Vagina (tissue), 2 donors: ENCODE measurements at places on chromosomes 5 and 9.

GRCh38 chr9:135210676-135211523 is 123.4 kb downstream of the OLFM1 start:
- DNase-seq, result no peak

DNA sequence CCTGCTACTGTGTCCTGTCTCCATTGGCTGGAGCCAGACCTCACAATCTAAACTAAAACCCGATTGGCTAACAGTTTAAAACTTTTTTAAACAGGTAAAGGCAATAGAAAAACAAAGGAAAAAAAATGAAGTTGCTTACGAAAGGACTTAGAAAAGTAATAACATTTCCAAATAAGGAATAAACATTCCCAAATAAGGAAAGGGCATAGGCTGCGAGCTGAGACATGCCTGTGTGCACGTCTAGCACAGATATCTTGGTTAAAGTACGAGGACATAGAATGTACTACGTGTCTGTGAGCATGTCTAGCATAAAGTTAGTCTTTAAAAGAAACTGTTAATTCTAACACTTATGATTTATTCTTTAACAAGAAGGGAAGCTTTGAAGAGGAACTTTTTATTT is 15.3 kb upstream of the FAM120A start:
- DNase-seq, result no peak

DNA sequence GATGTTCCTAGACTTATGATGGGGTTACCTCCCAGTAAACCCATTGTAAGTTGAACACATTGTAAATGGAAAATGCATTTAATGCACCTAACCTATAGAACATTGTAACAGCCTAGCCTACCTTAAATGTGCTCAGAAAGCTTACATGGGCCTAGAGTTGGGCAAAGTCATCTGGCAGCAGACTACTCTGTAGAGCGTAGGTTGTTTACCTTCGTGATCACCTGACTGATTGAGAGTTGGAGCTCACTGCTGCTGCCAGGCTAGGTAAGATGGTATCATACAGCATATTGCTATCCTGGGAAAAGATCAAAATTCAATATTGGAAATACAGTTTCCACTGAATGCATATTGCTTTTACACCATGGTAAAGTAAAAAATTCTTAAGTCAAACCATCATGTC is 95.4 kb downstream of the HTR4 start:
- no peak for DNase-seq

- no peak for DNase-seq
Observed at GRCh38 chr5:73909474-73909873, 283.5 kb downstream of the ARHGEF28 start.

DNA sequence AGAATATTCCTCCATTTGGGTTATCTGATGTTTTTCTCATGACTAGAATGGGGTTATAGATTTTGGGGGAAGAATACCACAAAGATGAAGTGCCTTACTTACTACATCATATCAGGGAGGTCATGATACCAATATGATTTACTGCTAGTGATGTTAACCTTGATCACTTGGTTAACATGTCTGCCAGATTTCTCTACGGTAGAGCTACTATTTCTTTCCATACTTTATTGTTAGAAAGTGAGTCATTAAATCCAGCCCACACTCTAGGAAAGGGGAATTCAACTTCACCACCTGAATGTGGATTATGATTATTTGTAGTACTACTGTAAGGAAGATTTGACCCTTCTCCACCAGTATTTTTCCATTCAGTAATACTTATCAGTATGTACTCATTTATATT is 64.7 kb downstream of the UBE2R2 start:
- no peak for DNase-seq

GRCh38 chr9:78549711-78550110 is 252.8 kb downstream of the PSAT1 start:
- DNase-seq, result no peak

DNA sequence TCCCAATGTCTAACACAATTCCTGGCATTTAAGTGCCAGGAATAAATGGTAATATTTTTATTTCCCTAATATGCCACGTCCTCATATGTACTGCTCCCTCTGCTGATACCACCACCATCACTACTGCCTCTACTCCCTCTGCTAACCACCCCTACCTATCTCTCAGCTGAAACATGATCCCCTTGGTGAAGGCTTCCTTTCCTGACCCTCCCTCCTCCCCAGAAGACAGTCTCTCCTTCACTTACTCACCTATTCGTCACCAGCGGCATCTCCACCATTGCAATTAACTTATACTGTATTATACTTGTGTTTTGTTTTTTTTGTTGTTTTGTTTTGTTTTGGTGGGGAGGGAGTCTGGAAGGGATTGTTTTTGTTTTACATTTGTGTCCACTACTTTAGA is 4.8 kb downstream of the DENND1A start:
- no peak for DNase-seq

DNA sequence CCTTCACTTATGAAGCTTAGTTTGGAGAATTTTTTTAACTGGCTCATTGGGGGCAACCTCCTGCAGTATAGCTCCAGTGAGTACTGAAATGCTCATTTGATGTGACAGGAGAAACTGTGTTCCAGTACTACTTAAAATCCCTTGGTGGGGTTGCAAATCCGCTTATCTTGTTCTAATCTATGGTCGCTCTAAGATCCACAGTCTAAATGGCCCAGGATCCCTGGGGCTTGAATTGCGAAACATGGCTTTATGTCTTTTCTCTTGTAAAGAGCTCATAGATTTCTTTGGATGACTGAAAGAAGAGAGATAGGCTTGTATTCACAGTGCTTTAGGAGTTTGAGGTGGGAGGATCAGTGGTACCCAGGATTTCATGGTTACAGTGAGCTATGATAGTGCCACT is 52.7 kb downstream of the ADAMTSL1 start:
- no peak for DNase-seq

- DNase-seq, result no peak
Observed at GRCh38 chr9:81113453-81114124, 575.8 kb downstream of the TLE1 start.

DNA sequence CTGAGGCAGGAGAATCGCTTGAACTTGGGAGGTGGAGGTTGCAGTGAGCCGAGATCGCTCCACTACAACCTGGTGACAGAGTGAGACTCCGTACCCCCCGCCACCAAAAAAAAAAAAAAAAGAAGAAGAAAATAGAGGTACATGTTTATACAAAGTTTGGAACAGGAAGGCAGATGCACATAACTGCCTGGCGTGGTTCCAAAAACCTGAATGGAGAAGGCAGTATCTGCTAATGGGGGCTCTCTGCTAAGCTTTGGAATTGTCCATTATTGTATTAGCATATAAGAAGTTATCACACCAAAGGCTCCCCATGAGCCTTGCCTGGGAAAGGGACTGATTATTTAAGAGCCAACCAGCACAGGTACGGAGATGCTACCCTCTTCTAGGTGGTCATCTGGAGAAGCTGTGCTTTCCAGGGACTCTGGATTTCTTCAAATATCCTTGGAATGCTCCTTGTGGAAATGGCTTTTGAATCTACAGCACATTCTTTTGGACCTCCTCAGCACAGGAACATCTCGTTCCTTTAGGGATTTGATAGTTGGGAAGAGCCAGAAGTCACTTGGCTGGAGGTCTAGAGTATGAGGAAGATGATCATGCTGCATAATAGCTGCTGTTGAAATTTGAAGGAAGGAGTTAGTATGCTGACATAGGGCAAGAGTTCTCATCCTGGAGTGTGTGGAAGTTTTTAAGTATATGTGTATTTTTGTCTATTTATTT is 42.5 kb upstream of the ABCA1 start:
- DNase-seq, result no peak

- no peak for DNase-seq
Observed at GRCh38 chr5:10668697-10669096, 92.3 kb downstream of the DAP start.
